ENCODE measurements at places on chromosomes 3 and 15. TPM values are rescaled to one million over a fixed set of nuclear protein-coding genes. Genes with fewer than 3 reads are reported as not detected.
A peak's percentile ranks its signal among the peaks of the same experiment; 100 is the strongest.

GRCh38 chr15:61083081-61083787 is 145.9 kb downstream of the RORA start:
- DNase-seq: no peak
- H3K36me3 ChIP-seq: no peaks in the 10 kb centered on the region
- H3K4me3 ChIP-seq: no peak overlapping the region
- no peak overlapping the region for H3K27ac ChIP-seq
- H3K4me1 ChIP-seq: no peaks in the 10 kb centered on the region

DNA sequence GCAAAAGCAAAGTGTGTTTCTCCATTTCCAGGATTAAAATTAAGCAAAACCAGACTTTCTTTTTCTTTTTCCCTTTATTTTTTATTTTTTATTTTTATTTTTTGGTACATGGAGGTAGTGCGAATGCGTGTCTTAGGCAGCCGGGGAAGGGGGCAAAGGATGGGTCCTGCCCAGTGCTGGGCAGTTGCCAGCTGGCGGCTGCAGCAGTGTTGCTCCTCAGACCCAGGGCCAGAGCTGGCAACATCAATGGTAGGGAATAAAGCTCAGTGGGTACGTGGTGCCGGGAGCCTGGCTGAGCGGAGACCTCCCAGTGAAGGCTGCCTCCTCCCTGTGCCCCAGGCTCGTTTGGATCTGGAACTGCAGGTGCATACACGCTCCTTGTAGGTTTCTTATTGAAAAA is 46.3 kb downstream of the POLR2M start:
- DNase-seq: no peak
- no peaks in the 10 kb centered on the region for H3K4me1 ChIP-seq
- no peak overlapping the region for H3K4me3 ChIP-seq
- no peaks in the 10 kb centered on the region for H3K36me3 ChIP-seq

Gene TTC21A
- total RNA-seq: 14.2 TPM

- H3K36me3 ChIP-seq: no peaks in the 10 kb centered on the region
- peak; percentile 99 for DNase-seq
- H3K4me1 ChIP-seq: peaks cover 27% of the 10 kb centered on the region
- no peaks in the 10 kb centered on the region for H3K27me3 ChIP-seq
- H3K27ac ChIP-seq: peak within 1 kb of the TSS; percentile 99
Observed at GRCh38 chr15:75451674-75452363, at the start of gene SIN3A. Gene SIN3A (minus strand): TSS chr15:75451690. CDS start chr15:75430375, 21,315 bp downstream.

Gene MAP3K13
- total RNA-seq: 31.9 TPM
